ENCODE measurements at places on chromosomes 1 and 21.

- DNase-seq, result peak; percentile 5
Observed at GRCh38 chr1:96927125-96927524, 205.5 kb downstream of the PTBP2 start.

- DNase-seq, result no peak
Observed at GRCh38 chr1:151708891-151709290, 7.7 kb downstream of the CELF3 start.

DNA sequence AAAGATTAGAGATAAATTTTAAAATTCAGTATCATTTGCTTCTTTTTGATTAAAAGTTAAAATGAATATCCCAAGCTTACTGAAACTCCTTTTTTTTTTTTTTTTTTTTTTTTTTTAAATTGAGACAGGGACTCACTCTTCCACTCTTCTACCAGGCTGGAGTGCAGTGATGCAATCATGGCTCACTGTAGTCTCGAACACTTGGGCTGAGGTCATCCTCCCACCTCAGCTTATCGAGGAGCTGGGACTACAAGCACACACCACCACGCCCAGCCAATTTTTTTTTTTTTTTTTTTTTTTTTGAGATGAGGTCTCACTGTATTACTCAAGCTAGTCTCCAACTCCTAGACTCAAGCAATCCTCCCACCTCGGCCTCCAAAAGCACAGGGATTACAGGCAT is 92.1 kb upstream of the RGS18 start:
- no peak for DNase-seq

- DNase-seq, result no peak
Observed at GRCh38 chr1:180224902-180225301, 5.2 kb upstream of the LHX4 start.

DNA sequence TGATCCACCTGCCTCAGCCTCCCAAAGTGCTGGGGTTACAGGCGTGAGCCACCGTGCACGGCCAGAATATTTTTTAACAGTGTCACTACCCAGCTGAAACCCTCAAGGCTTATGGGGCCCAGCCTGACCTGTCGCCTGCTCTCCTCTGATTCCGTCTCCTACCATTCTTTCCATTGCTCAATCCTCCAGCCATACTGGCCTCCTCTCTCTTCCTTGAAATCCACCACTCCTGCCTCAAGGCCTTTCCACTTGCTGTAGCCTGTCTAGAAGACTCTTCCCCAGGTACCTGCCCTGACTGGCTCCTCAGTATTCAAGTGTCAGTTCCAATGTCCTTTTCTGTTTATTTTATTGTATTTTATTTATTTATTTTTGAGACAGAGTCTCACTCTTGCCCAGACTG is 53.9 kb downstream of the YARS1 start:
- DNase-seq, result no peak

DNA sequence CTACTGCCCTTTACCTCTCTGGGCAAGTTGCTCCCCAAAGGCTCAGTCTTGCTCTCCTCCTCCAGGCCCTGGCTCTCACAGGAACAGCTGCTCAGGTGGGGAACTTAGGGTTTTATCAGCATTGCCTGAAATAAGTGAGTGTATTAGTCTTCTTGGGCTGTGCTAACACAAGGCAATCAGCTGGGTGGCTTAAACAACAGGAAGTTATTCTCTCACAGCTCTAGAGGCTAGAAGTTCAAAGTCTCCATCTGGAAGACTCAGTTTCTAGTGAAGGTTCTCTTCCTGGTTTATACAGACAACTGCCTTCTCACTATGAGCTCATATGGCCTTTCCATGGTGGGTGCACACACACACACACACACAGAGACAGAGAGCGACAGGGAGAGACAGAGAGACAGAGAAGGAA is 2.8 kb upstream of the CD1C start:
- DNase-seq, result no peak

GRCh38 chr1:77504986-77505385 is 177.5 kb downstream of the ZZZ3 start:
- DNase-seq, result no peak

DNA sequence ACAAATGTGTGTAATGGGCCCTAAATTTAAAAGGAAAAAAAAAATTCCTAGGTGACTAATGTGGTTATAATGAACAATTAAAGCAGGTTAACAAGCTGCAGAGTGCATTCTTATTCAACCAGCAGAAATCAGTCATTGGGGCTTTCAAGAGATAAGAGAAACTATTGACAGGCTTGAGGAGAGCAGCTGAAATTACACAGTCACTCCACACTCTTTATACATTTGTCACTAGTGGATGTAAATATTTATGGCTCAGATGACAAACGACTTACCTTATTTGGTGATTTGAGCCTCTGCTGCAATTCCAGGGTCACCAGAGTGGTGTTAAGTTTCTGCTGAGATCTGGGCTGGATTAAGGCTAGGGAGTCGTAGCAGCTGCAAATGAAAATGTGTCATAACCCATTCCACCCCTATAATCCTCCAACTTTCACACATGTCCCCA is 896.3 kb downstream of the TTLL7 start:
- no peak for DNase-seq

GRCh38 chr21:41011951-41012366 is 156.0 kb upstream of the BACE2 start:
- no peak for DNase-seq

GRCh38 chr1:19892628-19893168 is 10.5 kb downstream of the OTUD3 start:
- DNase-seq, result no peak

- no peak for DNase-seq
Observed at GRCh38 chr1:207051191-207051943, at the start of gene YOD1. TSS of gene YOD1 (minus strand) at chr1:207051208. CDS start at chr1:207051030, 178 bp downstream.

- no peak for DNase-seq
Observed at GRCh38 chr1:46622344-46622743, 5.7 kb upstream of the MOB3C start.

- no peak for DNase-seq
Observed at GRCh38 chr21:34936883-34937563, 112.1 kb downstream of the RUNX1 start.

- peak; percentile 32 for DNase-seq
Observed at GRCh38 chr1:238252033-238252802, 361.5 kb upstream of the ZP4 start.

- peak; percentile 64 for DNase-seq
Observed at GRCh38 chr1:36342426-36343185, 19.2 kb upstream of the EVA1B start.

GRCh38 chr1:29511436-29511835 is 275.1 kb downstream of the PTPRU start:
- DNase-seq, result no peak

DNA sequence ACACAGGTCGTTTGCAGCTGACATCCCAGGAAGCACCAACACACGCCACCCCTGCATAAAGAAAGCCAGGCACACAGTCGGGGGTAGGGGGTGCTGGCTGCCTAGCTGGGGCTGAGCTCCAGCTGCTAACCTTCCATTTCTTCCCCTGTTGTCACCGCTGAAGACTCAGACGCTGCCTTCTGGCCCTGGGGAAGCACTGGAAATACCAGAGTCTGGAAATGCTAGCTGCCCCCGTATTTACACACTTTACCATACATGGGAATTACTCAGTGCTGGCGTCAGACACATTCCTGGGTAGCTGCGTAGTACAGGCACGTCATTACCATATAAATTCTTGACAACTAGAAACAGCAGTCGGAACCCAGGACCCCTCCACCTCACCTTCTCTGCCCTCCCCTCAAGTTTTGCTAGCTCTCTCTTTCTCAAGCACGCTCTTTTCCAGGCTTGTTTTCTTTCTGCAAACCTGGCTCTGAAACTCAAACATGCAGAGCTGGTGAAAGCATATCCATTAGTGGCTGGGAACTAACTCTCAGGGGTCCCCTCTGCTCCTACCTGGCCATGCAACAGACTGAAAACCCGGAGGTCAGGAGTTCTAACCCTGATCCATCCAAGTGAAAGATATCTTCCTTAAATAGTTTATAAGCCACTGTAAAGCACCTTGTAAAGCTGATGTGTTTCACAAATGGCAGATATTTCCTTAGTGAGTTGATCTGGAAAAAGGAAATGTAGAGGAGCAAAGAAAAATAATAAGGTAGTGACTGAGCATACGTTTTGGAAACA is 3.3 kb downstream of the CSRP1 start:
- DNase-seq, result no peak

DNA sequence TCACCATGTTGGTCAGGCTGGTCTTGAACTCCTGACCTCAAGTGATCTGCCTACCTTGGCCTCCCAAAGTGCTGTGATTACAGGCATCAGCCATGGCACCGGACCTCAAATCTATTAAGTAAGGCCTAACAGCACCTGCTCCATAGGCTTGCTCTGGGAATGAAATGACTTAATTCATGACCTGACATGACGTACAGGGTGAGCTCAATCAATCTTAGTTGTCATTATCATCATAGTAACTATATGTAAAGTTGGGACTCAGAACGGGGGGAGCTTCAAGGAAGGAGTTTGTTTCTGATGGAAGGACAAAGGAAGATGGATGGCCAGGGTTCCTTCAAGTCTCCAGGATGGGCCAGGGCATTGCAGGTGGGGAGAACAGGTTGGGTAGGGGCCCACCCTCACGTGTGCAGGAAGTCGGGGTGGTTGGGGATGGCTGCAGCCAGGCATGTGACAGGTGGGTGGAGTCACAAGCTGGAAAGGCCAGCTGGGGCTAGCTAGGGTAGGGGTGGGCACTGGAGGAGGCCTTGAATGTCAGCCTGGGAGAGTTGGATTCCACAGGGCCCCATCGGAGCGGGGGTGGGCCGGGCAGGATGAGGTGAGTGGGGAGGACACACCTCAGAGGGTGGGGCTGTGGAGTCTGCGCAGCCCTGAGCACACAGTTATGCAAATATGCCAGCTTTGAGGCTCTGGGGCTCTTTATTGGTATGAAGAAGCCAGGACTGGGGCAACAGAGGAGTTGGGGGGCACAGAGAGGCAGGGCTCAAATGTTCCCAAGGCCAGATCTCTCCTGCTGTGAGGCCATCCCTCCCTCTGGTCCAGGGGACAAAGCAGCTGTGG is 9.6 kb downstream of the TRIM62 start:
- DNase-seq, result no peak

DNA sequence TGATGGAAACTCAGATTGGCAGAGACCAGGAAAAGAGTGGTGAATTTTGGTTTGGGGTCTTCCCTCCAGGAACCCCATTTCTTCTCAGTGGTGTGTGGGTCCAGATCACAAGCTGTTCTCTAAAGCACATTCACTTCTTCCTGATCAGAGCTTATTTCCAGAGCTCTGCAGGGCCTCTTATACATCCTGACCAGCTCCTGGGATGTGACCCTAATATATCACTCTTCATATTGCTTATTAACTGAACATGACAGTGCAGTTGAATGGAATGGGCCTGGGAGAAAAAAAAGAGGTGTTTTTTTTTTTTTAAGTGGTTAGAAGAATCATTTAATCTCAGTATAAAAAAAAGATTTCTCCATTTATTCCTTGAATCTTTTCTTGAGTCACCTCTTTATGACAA is 29.6 kb upstream of the DNM3 start:
- no peak for DNase-seq

DNA sequence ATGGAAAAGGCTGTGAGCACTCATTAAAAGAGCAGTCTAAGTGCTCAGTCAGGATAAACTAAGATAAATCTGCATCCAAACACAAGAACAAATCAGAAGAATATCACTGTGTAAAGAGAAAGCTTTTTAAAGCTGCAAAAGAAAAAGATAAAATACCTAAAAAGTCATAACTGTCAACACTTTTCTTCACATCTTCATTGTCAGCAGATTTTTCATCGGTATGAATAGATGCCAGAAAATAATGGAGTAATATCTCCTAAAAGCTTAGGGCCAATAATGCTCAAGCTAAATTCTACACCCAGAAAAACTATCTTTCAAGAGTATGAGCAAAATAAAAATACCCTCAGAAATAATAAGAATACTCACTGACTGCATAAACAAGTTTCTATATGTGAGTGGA is 54.0 kb upstream of the PALMD start:
- DNase-seq, result no peak

- no peak for DNase-seq
Observed at GRCh38 chr1:27074175-27074780, 61.6 kb upstream of the TENT5B start.

DNA sequence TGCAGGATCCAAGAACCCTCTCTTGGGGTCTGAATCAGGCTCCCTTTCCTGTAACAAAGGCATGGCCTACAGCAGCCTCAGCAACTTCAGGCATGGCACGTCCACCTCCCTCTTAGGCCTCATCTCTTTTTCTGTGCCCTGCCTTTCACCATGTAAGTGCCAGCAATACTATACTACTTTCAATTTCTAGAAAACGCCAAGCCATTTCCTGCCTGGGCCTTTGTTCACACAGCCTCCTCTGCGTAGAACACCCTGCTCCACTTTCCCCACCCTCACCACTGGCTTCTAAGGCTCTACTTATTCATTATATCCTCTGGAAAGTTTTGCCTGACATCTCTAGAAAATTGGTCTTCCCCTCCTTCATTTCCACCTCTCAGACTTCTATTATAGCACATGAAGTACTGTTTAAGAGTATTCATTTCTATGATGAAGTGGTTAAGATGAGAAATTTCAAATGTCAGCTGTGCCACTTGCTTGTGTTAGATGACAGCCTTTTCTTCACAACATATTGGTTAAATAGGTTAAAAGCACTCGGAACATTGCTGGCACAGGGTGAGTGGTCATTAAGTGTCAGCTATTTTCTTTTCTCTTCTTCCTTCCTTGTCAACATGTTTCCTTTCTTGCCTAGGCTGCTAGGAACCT is 41.6 kb upstream of the VWA5B1 start:
- DNase-seq, result peak; percentile 48

GRCh38 chr1:79193211-79194079 is 186.9 kb upstream of the ADGRL4 start:
- DNase-seq, result no peak

- no peak for DNase-seq
Observed at GRCh38 chr1:66495495-66495894, 38.5 kb upstream of the SGIP1 start.

DNA sequence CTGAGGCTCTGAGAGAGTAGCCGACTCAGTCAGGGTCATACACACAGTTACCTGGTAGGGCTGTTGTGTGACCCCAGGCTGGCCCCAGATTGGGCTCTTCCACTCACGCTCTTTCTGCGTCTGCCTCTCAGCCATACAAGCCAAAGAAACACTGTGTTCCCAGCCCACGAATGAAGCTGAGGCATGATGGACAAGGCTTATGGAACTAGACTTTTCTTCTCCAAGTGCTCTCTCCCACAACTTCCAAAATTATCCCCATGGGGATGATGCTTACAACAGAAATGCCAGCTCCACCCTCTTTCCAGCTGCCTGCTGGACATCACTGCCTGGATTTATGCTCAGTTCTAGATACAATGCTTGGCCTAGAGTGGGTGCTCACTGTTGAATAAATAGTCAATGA is 102.8 kb upstream of the JUN start:
- no peak for DNase-seq

DNA sequence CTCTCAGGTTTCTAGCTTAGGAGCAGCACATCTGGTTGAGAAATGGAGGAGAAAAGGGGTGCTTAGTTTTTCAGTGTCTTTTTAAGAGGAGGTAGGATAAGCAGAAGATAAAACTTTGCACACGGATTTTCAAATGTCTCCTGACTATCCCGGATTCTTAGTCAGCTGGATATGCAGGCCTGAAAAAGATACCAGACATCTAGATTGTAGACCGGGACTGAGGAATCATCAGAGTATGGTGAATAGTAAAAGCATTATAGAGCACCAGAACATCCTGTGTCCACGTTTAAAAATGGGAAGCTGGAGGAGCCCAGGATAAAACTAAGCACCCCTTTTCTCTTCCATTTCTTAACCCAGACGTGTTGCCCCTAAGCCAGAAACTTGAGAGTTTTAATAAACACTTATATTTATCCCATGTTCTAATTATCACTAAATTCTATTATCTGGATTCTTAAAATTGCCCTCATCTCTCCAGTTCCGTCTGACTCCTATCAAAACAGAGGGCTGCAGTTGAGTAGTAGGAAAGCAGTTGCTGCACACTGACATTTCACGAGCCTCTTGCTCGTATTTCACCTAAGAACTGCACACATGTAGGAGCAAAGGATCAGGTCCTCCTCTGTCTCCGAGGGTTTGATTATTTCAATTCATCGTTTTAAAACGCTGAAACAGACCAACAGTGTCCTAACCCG is 609 bp downstream of the PIGK start:
- no peak for DNase-seq
